ACHN (cell line): ENCODE measurements at places on chromosomes 2 and 18.

DNA sequence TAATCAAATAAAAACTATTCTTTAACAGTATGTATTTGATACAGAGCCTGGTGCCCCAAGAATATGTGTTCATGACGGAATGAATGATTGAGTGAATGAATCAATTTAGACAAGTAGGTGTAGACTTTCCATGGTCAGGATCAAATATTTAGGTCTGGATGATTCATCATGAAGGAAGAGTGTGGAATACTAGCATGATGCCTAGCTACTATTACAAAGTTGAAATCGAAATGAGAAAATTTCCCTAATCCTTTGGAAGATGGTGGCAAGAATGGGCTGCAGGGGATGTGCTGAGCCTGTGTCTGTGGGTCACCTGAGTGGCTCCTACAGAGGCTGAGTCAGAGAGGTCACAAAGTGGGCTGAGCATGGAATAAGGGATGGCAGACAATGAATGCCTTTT, 3.1 kb upstream of the MALT1 start:
- DNase-seq, result no peak

DNA sequence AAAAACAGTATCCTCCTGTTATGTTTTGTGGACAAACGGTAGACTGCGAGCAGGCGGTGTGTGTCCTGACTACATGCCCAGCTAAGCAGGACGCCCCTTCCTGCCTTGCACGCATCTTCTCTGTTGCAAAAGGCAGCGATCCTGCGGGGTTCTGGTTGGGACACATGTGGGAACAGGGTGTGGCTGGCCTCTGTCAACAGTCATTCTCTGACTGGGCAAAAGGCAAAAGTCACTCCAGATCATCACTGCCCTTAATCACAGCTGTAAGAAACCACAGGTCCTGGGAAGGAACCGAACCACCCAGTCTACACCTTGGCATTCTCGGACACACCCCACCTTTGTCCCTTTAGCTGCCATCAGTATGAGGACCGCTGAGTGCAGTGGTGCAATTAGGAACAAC, 44.3 kb upstream of the TMEM87B start:
- DNase-seq, result no peak

DNA sequence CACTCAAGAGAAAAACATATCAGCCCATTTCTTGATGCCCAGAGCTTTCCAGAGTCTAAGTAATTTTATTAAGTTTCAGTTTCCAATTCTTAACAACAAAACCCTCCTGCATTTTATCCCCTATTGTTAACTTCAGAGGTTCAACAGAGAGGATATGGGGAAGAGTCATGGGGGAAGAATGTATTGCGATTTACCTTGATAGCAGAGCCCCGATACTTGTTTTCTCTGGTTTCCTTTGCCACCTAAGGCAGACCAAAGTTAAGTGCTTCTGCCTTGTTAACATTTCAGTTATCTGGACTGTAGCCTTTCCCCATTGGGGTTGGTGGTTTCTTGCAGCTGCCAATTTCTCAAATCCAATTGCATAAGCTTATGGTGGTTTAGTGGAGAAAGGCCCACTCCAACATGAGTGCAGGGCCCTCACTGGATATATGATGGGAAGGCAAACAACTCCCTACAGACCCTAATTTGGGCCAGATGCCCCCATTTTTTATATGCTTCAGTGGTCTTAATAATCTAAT, 82.0 kb upstream of the ITGB6 start:
- DNase-seq, result no peak

GRCh38 chr2:174343343-174343622, 8.5 kb downstream of the SP9 start:
- DNase-seq, result no peak

DNA sequence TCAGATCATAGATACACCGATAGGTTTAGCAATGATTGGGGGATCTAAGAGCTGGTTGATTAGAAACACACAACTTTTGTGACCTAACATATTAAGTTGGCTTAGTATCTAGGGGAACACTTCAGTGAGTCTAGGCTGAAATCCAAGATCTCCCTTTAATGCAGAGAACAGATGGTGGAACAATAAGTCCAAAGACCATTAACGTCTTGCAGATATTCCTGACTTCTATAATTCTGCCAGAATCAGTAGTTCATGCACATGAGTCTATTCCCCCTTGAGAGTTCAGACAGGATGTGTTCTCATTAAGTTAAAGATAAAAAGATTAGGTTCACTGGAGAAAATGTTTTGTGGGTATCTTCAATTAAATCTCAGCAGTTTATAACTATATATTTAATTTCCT, 506.5 kb downstream of the TSN start:
- no peak for DNase-seq

- peak; percentile 38 for DNase-seq
Measured at GRCh38 chr2:85753525-85754312, at the start of gene ATOH8. TSS of gene ATOH8 (plus strand) at chr2:85753991. CDS start at chr2:85754190, 199 bp downstream.

GRCh38 chr2:230737300-230737699, 24.7 kb downstream of the CAB39 start:
- DNase-seq, result no peak

DNA sequence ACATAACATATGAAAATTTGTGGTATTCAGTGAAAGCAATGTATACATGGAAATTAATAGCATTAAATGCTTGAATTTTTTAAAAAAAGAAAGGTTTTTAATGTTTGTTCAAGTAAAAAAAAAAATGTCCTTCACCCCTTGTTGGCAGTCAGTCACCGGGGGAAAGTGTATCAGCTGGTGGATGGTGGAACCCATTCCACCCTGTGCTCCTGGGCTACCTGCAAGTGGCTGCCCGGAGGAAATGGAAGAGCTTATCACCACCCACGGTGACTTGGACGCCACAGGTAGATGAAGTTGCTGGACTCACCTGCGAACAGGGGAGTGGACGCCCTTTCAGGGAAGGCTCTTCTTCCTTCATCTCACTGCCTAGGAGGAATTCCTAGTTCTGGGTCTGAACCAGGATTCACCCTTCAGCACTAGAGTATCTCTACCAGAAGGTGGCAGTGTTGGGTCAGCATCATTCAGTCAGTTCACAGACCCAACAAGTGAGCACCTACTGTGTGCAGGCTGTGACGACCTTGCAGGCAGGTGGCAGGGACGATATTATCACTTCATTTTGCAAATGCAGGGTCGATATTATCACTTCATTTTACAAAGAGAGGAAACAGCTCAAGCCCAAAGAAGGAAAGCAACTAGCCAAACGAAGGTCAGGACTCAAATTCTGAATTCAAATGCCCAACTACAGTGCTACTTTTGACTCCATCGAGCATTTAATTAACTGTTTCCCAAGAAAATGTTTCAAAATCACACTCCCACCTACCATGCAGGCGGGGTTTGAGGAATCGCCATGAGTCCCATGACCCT, 35.8 kb downstream of the CIB4 start:
- DNase-seq, result peak; percentile 55

DNA sequence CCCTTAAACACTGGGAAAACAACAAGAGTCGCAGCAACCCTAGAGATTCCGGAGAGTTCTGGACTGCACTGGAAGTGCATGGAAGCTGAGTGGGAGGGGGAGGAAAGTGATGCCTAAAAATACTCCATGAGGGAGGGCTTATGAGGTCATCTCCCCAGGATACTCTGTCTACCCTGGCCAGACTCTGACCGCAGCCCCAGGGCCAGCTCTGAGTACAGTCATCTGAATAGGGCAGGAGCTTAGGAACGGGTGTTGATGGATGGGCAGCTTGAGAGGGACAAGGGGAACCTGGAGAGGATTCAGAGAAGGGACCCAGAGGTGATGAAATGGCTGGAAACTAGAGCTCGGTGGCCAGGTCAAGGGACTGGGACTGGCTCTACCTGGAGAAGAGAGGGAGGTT, 79.3 kb upstream of the IGFBP5 start:
- DNase-seq, result peak; percentile 78

DNA sequence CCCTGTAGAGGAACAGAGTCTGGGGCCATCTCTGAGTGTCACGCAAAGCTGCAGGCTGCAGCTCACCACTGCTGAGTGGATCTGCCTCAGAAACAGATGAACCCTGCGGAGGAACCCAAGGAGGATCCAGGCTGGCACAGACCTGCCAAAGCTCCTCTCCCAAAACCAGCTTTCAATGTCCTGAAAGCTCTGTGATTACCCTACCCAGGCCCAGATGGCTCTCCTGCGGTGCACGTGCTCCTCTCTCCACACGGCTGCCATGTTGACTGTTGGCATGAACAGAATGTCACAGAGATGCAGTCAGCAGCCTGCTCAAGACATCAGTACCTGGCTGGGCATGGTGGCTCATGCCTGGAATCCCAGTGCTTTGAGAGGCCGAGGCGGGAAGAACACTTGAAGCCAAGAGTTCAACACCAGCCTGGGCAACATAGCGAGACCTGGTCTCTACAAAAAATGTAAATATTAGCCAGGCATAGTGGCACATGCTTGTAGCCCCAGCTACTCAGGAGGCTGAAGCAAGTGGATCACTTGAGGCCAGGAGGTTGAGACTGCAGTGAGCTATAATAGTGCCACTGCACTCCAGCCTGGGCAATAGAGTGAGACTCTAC, 216.8 kb downstream of the MGAT5 start:
- DNase-seq, result no peak

DNA sequence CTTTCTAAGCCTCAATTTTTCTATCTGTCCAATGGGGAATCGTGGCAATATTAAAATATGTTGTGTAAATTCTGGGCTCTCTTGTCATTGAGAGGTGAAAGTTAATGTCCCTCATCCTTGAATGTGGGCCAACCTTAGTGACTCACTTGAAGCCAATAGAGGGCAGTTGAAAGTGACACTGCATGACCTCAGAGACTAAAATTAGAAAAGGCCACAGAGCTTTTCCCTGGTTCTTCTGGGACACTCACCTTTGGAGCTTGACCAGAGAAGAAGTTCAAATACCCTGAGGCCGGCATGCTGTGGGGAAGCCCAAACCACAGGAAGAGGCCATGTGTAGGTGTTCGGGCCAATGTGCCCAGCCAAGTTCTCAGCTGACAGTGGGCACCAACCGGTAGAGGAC, 24.1 kb upstream of the SIX2 start:
- DNase-seq, result no peak

- no peak for DNase-seq
Measured at GRCh38 chr2:73292316-73292905, 937 bp downstream of the EGR4 start.

DNA sequence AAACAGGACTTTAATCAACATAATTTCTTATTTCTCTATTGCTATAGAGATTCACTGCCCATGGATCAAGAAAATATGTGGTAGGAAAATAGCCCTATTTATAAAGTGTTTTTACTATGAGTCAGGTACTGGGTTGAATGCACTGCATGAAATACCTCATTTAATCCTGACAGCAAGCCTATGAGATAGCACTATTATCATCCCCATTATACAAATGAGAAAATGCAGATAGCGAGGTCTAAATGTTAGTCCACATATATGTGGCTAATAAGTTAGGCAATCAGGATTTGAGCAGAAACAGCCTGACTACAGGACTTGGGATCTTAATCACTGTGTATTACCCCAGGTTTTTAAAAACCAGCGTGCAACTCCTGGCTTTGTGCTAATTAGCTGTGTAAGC, 8.5 kb upstream of the LYPD1 start:
- no peak for DNase-seq

DNA sequence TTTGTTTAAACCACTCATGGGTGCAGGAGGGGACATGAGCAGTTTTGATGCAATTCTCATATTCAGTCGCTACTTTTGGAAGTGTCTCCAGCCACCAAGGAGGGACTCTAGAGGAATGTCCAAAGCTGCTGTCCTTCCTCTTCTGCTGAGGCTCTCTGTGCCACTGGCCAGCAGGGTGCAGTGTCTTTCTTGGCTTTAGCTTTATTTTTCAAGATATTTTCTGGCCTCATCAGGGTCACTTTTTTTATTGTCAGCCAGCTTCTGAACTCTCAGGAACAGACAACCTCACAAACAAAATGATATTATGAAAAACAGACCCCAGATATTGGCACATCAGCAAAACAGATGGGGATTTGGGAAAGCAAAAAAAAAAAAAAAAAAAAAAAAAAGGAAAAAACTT, 289.3 kb upstream of the ZSWIM2 start:
- peak; percentile 57 for DNase-seq

DNA sequence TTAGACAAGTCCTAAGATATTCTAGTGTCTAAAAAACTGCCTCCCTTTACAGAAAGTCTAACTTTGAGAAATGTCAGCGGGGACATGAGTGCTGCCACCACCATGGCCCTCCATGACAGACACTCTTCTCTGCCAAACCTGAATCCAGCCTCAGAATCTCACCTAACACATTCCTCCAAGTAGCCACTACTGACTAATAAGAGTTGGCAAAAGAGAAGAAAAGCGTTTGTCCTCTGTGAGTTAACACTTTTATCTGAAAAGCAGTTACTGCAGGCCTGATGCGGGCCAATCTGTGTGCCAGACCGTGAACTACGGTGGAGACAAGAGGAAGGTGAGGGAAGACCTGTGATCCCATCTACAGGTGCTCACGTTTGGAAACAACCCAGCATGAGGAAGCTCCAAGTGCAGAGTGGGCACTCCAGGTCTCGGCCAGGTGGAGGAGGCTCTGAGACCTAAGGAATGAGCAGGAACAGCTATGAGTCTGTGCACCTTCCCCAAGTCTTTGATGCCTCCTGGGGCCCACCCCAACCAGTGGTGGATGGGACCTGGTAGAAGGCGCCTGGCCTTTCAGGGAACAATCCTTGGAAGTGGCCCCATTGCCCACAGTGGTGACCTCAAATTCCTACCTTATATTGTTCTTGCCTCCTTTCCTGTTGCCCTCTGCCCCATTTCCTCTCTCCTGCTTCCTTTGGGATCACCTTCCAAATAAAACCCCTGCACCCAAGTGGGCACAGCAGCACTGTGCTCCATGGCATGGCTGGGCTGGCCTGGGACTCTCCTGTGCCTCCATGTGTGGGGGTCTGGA, 91.6 kb downstream of the BIN1 start:
- no peak for DNase-seq

DNA sequence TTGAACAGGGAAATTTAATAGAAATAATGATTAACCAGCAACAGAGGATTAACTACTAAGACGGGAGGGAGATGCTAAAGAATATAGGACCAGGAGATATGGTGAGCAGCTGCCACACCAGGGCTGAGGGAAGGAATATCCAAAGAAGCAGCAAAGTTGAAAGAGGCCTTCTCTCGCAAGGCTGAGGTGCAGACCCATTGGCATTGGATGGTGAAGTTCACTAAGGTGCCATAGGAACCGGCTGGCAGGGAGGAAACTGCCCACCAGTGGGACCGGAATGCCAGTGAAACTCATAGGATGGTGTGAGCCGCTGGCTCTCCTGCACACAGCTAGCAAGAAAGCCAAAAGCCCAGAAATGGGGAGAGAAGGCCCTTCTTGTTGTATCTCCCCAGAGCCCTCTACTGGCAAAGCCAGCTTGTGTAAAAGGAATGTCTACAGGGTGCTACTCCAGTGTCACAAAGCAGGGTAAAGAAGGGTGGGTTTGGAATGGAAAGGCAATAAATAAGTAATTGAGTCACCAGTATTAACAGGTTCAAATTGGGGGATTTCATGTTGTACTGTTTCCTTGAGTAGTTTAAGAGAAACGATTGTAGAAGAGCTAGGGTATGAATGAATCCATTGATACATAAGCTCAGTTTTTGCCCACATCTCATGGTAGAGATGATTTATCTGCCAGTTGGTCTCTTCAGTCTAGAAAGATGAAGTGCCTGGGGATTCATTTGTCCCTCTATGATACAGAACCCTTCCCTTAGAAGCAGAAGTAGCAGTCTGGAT, 36.0 kb downstream of the FARP2 start:
- peak; percentile 44 for DNase-seq

GRCh38 chr2:43349904-43350303, 123.5 kb upstream of the ZFP36L2 start:
- DNase-seq, result no peak
